ENCODE measurements at places on chromosomes 5 and 9.

DNA sequence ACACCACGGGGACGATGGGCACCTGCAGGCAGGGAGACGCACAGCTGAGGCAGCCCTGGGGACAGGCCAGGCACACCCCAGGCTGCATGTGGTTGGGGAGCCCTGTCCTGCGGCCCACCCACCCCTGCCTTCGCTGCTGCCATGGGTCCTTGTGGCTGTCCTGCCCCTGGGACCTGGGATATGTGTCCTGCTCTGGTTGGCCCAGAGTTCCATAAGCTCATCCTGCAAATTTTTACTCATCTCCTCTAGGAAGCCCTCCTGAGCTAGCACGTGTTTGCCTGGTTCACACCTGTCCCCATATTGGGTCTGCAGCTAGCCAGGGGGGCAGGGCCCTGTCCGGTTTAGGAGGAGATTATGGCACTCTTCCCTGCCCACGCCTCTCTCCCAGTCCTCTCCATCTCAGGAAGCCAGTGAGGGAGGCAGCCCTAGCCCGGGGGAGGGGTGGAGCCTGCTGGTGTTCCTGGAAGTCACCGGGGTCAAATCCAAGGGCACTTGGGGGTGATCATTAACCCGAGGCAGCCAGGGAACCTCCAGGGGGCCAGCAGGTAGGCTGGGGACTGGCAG, 12.2 kb downstream of the EGFL7 start:
- no peak for DNase-seq

DNA sequence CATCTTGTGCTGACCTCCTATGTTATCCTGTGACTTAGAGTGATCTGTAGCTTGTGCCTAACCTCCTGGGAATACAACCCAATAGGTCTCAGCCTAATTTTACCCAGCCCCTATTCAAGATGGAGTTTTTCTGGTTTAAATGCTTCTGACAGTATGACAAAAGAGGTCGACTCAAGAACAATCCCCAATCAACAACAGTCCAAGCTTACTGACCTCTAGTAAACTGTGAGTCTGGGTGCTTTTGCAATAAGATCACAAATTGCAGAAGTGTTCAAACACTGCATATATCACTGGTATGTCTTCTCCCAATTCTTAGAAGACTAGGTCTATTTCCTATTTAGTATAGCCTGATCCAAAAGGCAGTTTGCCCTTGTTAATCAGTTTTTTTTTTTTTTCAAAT, 323.5 kb upstream of the PTGER4 start:
- DNase-seq: no peak

GRCh38 chr5:149423049-149423793, 44.1 kb upstream of the IL17B start:
- no peak for DNase-seq

DNA sequence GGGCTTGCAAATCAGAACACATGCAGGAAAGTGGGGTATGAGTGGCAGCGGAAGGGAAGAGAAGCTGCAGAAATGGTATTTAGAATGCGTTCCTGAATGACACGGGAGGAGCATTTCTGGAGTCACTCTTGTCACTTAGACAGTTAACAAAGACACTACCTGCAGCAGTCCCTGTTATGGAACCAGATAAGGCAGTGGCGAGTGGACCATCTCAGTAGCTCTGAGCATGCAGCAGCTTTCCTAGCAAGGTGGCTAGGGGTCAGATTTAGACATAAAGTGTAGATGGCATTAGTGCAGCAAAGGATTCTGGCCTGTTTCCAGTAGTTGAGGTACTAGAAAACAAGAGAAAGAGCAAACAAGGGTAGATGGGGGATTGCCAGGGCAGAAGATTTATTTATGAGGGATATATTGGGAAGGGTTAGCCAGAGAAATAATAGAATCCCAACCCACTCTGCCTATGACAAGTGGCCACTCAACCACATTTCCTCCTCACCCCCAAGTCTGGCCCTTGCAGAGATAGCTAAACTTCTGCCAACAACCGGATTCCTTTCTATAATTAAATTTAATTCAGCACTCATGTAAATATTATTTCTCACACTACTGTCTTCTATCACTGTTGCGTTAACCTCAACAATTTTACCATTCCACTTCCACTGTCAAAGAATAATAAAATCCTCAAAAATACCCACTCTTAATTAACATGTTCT, 201.6 kb downstream of the DCP2 start:
- no peak for DNase-seq

DNA sequence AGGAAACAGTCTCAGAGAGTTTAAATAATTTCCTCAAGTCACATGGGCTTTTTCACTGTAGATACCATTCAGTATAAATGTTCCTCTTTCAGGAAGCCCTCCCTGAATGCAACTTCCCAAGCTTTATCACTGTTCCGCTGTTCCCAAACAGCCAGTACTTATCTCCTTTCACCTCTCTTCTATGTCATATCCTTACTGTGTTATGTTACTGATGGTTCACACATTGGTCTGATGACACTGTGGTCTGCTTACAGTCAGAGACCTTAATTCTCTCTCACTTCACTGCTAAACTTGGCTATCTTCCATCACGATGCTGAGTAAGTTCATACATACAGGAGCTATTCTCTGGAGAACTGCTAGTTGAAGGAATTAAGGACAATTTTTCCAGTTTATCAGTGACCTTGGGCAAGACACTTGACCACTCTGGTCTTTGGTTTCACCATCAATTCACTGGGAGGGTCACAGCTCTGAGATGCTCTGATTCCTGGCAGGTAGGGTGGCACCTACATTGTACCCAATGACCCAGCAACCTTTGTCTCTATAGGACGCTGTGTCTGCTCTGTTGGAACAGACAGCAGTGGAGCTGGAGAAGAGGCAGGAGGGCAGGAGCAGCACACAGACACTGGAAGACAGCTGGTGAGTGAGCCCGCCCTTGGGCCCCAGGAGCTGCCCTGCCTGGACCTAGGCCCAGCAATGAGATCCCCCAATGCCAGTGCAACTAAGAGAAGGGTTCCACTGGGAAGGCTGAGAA, 42.1 kb upstream of the RARS1 start:
- DNase-seq: no peak

GRCh38 chr5:41840251-41840650, 30.0 kb downstream of the OXCT1 start:
- no peak for DNase-seq

DNA sequence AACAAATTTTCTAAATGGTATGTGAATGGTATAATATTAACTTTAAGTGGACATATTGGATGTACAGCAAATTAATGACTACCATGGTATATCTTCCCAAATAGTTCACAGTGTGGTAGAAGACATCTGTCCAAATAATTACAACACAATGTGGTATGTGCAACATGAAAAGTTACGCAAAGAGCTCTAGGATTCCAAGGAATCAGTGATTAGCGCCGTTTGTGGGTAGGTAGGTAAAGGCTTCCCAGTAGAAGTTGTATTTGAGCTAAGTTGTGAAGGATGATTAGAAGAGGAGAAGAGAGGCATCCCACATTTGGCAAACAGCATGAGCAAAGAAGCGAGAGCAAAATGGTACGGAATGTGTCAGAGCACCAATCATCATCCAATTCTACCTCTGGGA, 14.3 kb upstream of the KLF9 start:
- DNase-seq: no peak

- DNase-seq: no peak
Observed at GRCh38 chr5:85453026-85453349, 1068.3 kb upstream of the EDIL3 start.

GRCh38 chr9:94826644-94827410, 100.3 kb downstream of the AOPEP start:
- DNase-seq: no peak

- no peak for DNase-seq
Observed at GRCh38 chr5:140418862-140419520, 17.4 kb downstream of the ANKHD1 start.

DNA sequence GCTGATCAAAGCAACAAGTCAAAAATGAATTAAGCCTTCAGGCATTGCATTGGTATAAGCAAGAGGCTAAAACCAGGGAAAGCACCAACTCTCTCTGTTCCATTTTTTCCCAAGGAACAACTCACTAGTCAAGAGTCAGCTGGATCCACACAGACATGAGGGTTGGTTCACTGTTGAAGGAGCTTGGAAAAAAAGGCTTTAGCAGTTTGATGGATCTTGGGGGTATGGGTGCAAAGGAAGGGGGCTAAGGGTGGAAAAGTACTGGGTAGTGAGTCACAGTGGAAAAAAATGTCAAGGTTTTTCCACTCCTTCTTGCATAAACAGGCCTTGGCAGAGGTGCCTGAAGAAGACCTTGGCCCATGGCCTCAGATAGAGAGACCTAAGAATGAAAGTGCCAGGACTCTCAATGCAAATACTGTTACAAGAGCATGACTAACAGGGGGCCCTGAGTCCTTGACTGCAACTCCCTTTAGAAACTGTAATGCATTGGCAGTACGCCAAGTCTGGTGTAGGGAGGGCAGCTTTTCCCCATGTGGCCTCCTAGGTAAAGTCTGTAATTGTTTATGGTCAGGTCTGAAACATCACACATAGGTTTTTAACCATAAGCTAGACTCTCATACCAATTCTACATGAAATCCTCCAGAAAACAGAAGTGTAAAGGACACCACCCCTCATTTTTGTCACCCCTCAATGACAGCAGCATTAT, 23.7 kb downstream of the ACTL7A start:
- peak; percentile 23 for DNase-seq

DNA sequence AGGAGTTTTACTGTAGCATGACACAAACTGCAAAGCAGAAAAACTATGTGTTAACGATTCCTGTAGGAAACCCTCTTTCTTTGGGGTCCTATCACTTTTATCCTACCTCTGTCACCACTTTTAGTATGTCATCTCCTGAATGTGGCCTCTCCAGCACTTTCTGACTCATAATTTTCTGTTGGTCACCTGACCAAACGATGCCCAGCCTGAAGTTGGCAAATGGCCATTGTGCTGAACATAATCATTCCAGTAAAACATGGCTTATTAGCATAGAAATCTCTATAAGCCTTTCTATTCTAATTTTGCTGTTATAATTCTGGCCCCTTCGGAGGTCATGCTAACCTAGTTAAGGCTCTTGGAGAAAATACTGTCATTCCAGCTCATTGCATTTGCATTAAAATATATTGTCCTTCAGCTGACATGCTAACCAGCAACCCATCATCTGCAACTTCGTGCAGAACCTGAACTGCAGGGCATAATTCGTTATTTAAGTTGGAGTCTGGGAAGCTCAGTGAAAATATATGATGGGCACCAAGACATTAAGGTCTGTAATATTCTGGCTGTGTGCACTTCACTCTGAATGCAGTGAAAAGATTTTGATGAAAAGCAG, 140.3 kb downstream of the NMUR2 start:
- DNase-seq: no peak

DNA sequence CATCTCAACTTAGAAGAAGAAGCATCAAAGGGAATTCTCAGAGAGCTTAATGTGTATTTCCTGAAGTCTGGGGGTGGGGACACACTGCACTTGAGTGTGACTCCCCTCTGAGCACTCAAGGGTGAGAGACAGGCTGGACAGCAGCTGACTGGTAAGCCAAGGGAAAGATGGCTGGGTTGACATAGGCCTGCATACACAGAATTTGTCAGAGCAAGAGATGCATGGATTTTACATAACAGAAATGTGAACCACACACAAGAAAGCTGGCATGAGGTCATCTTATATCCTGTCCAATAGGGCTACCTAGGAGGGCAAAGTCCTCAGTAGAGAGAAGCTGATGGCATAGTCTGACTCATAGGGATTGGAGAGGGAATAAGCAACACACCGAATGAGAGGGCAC, 114.3 kb upstream of the EPB41L4A start:
- DNase-seq: peak; percentile 33

- DNase-seq: no peak
Observed at GRCh38 chr9:106305428-106306133, 557.4 kb upstream of the ZNF462 start.

- DNase-seq: no peak
Observed at GRCh38 chr5:165227515-165227914, 1722.1 kb downstream of the MAT2B start.

- no peak for DNase-seq
Observed at GRCh38 chr9:78543353-78543752, 246.4 kb downstream of the PSAT1 start.

DNA sequence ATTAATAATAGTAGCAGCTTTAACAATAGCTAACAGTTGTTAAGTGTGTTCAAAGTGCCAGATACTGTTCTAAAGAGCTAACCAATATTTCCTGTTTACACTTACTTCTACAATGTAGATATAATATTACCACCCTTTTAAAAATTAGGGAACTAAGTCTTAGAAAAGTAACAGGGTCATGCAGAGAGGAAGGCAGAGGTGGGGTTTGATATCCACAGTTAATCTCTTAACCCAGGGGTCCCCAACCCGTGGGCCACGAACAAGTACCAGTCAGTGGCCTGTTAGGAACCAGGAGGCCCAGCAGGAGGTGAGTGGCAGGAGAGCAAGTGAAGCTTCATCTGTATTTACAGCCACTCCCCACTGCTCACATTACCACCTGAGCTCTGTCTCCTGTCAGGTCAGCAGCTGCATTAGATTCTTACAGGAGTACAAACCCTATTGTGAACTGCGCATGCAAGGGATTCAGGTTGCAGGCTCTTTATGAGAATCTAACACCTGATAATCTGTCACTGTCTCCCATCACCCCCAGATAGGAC, 89.1 kb downstream of the ACTL7B start:
- no peak for DNase-seq

DNA sequence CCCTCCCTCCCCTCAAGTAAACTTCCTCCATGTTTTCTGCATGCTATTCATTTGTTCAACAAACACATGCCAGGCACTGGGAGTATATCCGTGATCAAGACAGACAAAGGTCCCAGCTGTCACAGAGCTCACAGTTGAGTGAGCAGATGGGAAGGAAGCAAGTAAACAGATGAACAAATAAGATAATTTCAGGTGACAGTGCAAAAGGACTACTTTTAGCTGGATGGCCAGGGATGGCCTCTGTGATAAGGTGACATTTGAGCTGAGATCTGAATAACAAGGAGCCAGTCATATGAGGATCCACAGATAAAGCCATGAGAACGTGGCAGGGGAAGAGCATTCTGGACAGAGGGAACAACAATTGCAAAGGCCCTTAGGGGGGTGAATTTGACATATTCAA, 121.7 kb upstream of the RAD23B start:
- no peak for DNase-seq

GRCh38 chr5:168683247-168683926, 104.2 kb upstream of the PANK3 start:
- DNase-seq: no peak

GRCh38 chr5:63825984-63826383, 136.3 kb downstream of the HTR1A start:
- no peak for DNase-seq

DNA sequence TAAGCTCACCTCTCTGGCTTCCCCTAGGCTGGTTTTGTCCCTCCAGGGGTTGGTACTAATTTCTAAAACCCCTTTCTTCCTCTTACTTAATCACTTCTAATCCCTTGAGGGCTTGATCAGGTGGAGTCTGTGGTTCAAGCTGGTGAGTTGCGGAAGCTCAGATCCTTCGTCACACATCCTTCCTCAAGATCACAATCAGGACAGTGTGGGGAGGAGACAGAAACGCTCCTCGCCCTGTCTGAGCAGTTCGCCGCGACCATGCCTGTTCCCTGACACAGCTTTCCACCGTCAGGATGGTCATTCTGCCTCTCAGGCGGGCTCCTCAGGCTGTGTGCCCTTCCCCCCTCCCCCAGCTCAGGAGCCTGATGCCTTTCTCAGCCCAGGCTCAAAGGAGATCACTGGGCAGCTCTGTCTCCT, 24.3 kb downstream of the CPLX2 start:
- no peak for DNase-seq
